ENCODE measurements at places on chromosomes 7 and 10.

- no peak overlapping the region for H3K27ac ChIP-seq
- peaks cover 3% of the 10 kb centered on the region for H3K4me1 ChIP-seq
- H3K36me3 ChIP-seq: no peaks in the 10 kb centered on the region
- DNase-seq: no peak
- H3K4me3 ChIP-seq: no peak overlapping the region
Observed at GRCh38 chr7:81484261-81484660, 285.6 kb downstream of the HGF start.

- H3K36me3 ChIP-seq: no peaks in the 10 kb centered on the region
- DNase-seq: no peak
- H3K4me1 ChIP-seq: peaks cover 32% of the 10 kb centered on the region
- H3K4me3 ChIP-seq: peak overlapping the region; percentile 82
- peak overlapping the region; percentile 96 for H3K27ac ChIP-seq
Observed at GRCh38 chr7:32496052-32496813, 944 bp downstream of the AVL9 start.

DNA sequence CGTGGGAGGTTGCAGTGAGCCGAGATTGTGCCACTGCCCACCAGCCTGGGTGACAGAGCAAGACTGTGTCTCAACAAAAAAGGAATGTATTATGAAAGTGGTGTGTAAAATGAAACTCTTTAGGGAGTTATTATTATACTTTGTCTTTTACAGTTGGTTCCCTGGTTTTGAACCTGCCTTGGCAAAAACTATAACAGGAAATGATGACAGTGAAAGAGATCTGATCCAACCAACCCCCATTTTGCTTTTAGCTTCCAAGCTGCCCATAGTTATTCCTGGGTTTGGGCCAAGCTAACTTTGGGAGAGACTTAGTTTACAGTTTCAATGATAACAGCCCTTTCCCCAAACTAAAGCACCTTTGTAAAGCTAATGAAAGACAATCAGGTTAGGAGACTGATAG, 34.1 kb upstream of the NMT2 start:
- no peak overlapping the region for H3K27ac ChIP-seq
- H3K27me3 ChIP-seq: no peaks in the 10 kb centered on the region
- H3K4me3 ChIP-seq: no peak overlapping the region
- no peaks in the 10 kb centered on the region for H3K36me3 ChIP-seq
- DNase-seq: no peak
- no peaks in the 10 kb centered on the region for H3K4me1 ChIP-seq

GRCh38 chr7:92177362-92177761, 1.6 kb downstream of the LRRD1 start:
- peaks cover 11% of the 10 kb centered on the region for H3K4me1 ChIP-seq
- H3K4me3 ChIP-seq: no peak overlapping the region
- H3K27ac ChIP-seq: no peak overlapping the region
- no peaks in the 10 kb centered on the region for H3K36me3 ChIP-seq
- no peaks in the 10 kb centered on the region for H3K27me3 ChIP-seq
- DNase-seq: no peak

DNA sequence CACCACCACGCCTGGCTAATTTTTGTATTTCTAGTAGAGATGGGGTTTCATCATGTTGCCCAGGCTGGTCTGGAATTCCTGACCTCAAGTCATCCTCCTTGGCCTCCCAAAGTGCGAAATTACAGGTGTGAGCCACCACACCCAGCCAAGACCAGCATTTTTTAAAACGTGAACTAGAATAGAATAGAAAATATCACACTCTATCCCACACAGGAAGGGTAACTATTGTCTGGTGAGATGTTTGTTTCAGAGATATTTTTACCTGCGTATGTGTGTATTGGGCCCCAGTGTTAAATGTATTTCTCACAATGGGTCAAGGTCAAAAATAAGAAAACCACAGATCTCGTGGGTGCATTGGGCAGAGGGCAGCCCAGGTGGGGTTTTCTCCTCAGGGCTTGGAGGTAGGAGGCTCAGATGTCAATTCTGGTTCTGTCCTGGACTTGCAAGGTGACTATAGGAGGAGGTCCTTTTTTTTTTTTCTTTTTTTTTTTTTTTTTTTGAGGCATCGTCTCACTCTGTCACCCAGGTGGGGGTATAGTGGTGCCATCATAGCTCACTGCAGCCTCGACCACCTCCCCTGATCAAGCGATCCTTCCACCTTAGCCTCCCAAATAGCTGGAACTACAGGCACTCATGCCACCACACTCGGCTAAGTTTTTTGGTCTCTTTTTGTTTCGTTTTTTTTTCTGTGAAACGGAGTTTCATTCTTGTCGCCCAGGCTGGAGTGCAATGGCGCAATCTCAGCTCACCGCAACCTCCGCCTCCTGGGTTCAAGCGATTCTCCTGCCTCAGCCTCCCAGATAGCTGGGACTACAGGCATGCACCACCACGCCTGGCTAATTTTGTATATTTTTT, 19.0 kb downstream of the SH2B2 start:
- H3K36me3 ChIP-seq: no peaks in the 10 kb centered on the region
- peaks cover 21% of the 10 kb centered on the region for H3K4me1 ChIP-seq
- H3K4me3 ChIP-seq: no peak overlapping the region
- H3K27me3 ChIP-seq: peaks cover 6% of the 10 kb centered on the region

GRCh38 chr7:66099551-66100407, 14.9 kb upstream of the CRCP start:
- H3K4me3 ChIP-seq: peak overlapping the region; percentile 46
- peak overlapping the region; percentile 76 for H3K27ac ChIP-seq
- H3K27me3 ChIP-seq: no peaks in the 10 kb centered on the region
- H3K4me1 ChIP-seq: peaks cover 8% of the 10 kb centered on the region
- peak; percentile 82 for DNase-seq

DNA sequence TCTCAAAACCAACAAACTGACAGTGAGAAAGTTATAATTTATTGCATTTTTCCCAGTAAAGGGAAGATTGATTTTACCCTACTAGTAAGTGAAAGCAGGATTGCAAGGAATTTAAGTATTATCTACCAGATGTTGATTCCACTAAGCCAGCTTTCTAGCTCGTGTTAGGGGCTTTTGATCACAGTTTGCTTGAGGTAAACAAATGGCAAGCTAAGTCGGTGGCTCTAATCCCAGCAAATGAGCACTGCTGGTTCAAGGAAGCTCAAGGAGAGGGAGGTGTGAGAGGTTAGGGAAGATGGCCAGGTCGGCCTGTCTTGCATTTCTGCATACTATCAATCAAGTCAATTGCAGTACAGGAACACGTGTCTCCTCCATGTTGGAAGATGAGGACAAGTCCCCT, 448.7 kb upstream of the POM121L12 start:
- no peaks in the 10 kb centered on the region for H3K36me3 ChIP-seq
- H3K27ac ChIP-seq: no peak overlapping the region
- no peaks in the 10 kb centered on the region for H3K4me1 ChIP-seq
- H3K27me3 ChIP-seq: no peaks in the 10 kb centered on the region
- DNase-seq: no peak

- no peaks in the 10 kb centered on the region for H3K36me3 ChIP-seq
- peaks cover 11% of the 10 kb centered on the region for H3K4me1 ChIP-seq
- no peak overlapping the region for H3K4me3 ChIP-seq
Observed at GRCh38 chr10:131921184-131921583, 20.4 kb downstream of the PPP2R2D start.

- no peaks in the 10 kb centered on the region for H3K4me1 ChIP-seq
- peaks cover 43% of the 10 kb centered on the region for H3K36me3 ChIP-seq
- H3K4me3 ChIP-seq: no peak overlapping the region
- no peak for DNase-seq
- H3K27me3 ChIP-seq: no peaks in the 10 kb centered on the region
- no peak overlapping the region for H3K27ac ChIP-seq
Observed at GRCh38 chr7:92039900-92040299, 94.4 kb downstream of the CYP51A1 start.

DNA sequence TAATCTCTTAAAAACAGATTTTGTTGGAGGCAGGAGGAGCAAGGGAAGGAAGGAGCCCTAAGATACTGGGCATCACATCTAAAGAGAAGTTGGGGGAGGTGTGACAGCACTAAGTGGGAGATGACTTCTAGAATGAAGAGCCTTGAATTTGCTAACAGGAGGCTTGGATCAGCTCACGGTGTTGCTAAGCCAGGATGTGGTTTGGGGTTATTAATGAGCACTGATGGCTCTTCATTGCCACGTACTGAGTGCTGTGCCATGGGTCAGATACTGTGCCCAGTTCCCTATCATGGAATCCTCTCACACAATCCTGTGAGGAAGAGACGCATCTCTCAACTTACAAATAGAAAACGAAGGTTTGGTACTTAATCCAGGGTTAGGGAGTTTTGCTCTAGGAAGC, 78.5 kb downstream of the C7orf25 start:
- no peaks in the 10 kb centered on the region for H3K36me3 ChIP-seq
- H3K27me3 ChIP-seq: no peaks in the 10 kb centered on the region
- H3K4me1 ChIP-seq: peaks cover 21% of the 10 kb centered on the region
- H3K4me3 ChIP-seq: no peak overlapping the region
- no peak overlapping the region for H3K27ac ChIP-seq
- DNase-seq: no peak

DNA sequence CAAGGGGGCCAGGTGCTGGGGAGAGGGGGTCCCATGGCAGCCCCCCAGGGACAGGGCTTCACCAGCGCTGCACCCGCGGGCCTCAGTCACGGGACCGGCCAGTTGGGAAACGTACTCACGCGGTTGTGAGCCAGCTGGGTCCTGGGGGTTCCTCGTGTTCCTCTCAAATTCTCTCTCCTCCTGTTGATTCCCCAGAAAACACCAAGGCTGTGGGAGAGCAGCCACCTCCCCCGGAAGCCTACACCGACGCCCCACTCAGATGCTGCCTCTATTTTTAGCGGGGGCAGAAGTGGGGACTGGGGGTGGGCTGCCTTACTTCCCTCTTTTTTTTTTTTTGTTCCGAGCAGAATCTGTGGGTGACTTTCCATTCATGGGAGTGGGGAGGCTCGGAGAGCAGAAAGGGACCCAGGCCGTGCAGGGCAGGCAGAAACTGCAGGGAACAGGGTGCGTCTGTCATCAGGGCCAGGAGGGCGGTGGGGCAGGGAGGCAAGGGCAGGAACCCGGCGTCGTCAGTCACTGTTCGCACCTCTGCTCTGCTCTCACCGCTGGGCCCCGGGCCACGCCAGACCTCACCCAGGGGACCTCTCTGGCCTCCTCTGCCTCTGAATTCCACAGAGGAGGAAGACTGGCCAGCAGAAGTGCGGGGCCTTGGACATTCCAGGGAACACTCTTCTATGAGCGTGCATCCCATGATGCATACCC, 63.1 kb downstream of the CARD11 start:
- DNase-seq: no peak
- H3K4me3 ChIP-seq: no peak overlapping the region
- H3K27me3 ChIP-seq: peaks cover 40% of the 10 kb centered on the region
- no peak overlapping the region for H3K27ac ChIP-seq
- no peaks in the 10 kb centered on the region for H3K36me3 ChIP-seq

DNA sequence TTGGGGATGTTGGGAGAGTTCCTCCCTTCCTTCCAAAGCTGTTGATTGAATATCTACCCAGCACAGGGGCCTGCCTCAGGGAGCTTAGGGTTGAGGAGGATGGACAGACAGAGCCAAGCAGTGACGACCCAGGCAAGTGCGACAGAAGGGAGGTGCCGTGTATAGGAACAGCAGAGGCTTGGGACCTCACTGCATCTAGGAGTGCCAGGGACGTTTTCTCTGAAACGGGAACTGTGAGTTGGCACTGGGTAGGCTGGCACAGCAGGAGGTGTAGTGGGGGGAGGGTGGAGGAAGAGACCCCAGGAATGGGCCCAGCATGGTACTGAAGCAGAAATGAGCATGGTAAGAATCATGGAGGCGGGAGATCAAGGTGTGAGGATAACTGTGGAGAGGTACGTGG, 55.3 kb upstream of the MGMT start:
- H3K36me3 ChIP-seq: no peaks in the 10 kb centered on the region
- H3K27me3 ChIP-seq: peaks cover 8% of the 10 kb centered on the region
- no peaks in the 10 kb centered on the region for H3K4me1 ChIP-seq
- DNase-seq: peak; percentile 54
- no peak overlapping the region for H3K27ac ChIP-seq

DNA sequence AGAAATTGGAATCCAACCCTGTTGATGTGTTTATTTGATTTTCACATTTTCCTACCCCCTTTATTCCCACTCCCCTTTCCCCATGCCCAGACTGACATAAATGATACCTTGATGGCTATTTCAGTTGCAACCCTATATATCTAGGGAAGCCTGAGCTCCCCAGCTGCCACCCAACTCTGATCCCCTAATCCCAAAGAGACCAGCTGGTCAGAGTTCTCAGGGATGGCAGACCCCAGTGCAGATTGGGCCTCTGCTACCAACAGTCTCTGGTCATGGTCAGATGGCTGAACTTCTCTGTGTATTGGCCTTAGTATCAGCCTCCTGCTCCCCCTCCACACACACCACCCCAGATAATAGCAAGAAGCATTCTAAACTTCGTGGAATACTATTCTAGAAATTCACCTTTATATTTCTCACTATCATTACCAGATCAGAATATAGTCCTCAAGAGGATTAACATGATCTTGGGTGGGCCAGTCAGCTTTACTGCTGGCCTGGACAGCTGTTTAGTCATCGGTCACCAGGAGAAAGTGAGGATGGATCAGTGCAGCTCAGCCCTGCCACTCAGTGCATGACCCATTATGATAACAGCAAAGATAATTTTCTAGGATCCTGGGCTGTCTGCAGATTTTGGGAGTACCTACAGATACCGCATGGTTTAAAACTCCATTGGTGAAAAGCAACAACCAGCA, 24.5 kb upstream of the BTRC start:
- H3K27me3 ChIP-seq: peaks cover 3% of the 10 kb centered on the region
- H3K4me1 ChIP-seq: no peaks in the 10 kb centered on the region
- no peak overlapping the region for H3K27ac ChIP-seq

- H3K27me3 ChIP-seq: no peaks in the 10 kb centered on the region
- H3K4me3 ChIP-seq: no peak overlapping the region
- no peak overlapping the region for H3K27ac ChIP-seq
- H3K36me3 ChIP-seq: no peaks in the 10 kb centered on the region
- no peak for DNase-seq
- H3K4me1 ChIP-seq: no peaks in the 10 kb centered on the region
Observed at GRCh38 chr7:11807000-11807399, 25.0 kb downstream of the THSD7A start.

DNA sequence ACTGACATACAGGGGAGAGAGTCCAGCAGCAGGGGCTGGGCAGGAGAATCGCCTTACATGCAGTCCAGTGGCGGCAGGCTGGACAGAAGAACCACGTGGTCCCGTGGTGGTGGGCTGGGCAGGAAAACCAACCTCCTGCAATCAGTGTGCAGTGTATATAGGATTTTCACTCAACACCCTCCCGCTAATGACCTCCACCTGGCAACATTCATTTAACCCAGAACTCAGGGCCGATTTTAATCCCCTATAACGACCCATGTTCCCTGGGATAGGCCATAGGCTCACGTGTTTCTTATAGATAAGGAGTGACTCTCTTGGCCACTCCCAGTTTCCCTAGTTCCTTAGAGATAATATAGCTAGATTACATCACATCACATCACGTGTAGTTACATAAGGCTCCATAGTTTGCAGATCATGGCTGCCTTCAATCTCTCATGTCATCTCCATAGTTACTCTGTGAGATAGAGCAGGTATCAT, 19.4 kb downstream of the MTURN start:
- no peak for DNase-seq
- no peak overlapping the region for H3K27ac ChIP-seq
- H3K27me3 ChIP-seq: no peaks in the 10 kb centered on the region
- H3K4me1 ChIP-seq: peaks cover 7% of the 10 kb centered on the region
- H3K36me3 ChIP-seq: peaks cover 34% of the 10 kb centered on the region

Measured in suprapubic skin (tissue), 4 donors.